ENCODE measurements at places on chromosomes 3 and 15. TPM values are rescaled to one million over a fixed set of nuclear protein-coding genes. Genes with fewer than 3 reads are reported as not detected.

DNA sequence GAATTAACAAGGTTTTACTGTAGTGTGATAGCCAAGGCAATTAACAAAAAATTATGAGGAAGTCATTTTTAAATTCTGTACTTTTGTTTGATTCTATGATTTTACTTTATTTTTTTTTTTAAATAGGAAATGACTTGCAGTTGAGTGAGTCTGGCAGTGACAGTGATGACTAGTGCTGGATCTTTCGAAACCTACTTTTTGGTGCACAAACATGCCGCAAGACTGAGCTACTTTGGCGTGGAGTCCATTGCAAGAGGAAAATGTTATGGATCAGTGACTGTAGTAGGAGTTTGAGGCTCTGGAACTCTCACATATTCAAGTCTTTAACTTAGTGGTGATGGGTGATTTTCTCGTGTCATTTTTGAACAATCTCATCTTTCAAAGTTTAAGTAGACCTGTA lies 11.6 kb downstream of the EAF1 start:
- peaks cover 61% of the 10 kb centered on the region for H3K36me3 ChIP-seq
- H3K27ac ChIP-seq: no peak overlapping the region
- H3K4me1 ChIP-seq: no peaks in the 10 kb centered on the region

- no peak overlapping the region for H3K4me3 ChIP-seq
- H3K4me1 ChIP-seq: no peaks in the 10 kb centered on the region
- no peaks in the 10 kb centered on the region for H3K27me3 ChIP-seq
- peak overlapping the region; percentile 10 for H3K27ac ChIP-seq
- DNase-seq: no peak
These were observed 18.2 kb downstream of the KPNA1 start for GRCh38 chr3:122496508-122496907.

GRCh38 chr15:90394748-90395442 lies 6.9 kb downstream of the IQGAP1 start:
- H3K27ac ChIP-seq: peak overlapping the region; percentile 60
- DNase-seq: no peak
- no peaks in the 10 kb centered on the region for H3K36me3 ChIP-seq
- peaks cover 29% of the 10 kb centered on the region for H3K4me1 ChIP-seq
- no peak overlapping the region for H3K4me3 ChIP-seq

- no peaks in the 10 kb centered on the region for H3K27me3 ChIP-seq
- H3K27ac ChIP-seq: no peak overlapping the region
- H3K36me3 ChIP-seq: no peaks in the 10 kb centered on the region
- no peaks in the 10 kb centered on the region for H3K4me1 ChIP-seq
These were observed 69.1 kb downstream of the SSUH2 start for GRCh38 chr3:8575364-8576104.

- no peaks in the 10 kb centered on the region for H3K36me3 ChIP-seq
- H3K27ac ChIP-seq: peak within 1 kb of the TSS; percentile 72
- peak within 1 kb of the TSS; percentile 68 for H3K4me3 ChIP-seq
- peak; percentile 98 for DNase-seq
- H3K27me3 ChIP-seq: no peaks in the 10 kb centered on the region
- H3K4me1 ChIP-seq: peaks cover 18% of the 10 kb centered on the region
These were observed at the start of gene GOLIM4 for GRCh38 chr3:168095611-168096209. GOLIM4 (minus strand) TSS chr3:168095924; CDS start chr3:168095285, 639 bp downstream.

DNA sequence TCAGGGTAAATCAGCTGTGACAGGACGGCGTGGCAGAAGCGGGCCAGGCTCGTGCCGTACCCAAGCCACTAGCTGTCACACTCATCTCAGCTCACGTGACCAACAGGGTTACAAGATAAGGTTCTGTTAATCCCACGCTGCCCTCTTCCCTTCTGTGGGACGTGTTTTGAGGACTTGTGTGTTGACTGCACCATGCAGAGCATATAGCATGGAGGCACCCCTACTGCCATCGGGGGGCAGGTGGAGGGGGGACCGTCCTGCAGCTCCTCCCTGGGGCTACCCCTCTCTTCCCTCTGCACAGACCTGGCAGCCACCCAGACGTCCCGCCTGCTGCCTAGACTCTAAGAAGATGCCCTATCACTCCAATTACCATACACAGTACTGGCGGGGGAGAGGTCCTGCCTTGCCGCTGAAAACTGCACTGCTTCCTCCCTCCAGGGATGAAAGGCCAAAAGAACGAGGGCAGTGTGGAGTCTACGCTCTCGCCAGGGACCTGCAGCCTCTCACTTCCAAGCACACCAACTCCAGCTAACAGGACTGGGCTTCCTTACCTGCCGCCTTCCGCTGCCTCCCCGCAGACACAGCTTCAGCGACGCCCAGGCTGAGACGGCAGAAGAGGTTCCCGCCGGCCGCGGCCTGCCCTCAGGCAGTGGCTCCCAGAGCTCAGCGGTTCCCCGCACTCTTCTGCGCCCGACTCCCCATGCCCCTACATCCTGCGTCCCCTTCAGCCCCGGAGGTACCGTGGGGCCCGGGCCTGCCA lies at the start of gene TNK2:
Gene TNK2 (minus strand): TSS at position 618 of the 760 bp plus-strand sequence. CDS start 19,963 bp downstream, outside the sequence.
- no peaks in the 10 kb centered on the region for H3K36me3 ChIP-seq
- peak within 1 kb of the TSS; percentile 67 for H3K4me3 ChIP-seq
- H3K27me3 ChIP-seq: no peaks in the 10 kb centered on the region
- DNase-seq: peak; percentile 63
- H3K27ac ChIP-seq: peak within 1 kb of the TSS; percentile 64

MAP6D1 gene
- polyA plus RNA-seq: 10.3 TPM
